ENCODE measurements at places on chromosomes 7 and 10.

DNA sequence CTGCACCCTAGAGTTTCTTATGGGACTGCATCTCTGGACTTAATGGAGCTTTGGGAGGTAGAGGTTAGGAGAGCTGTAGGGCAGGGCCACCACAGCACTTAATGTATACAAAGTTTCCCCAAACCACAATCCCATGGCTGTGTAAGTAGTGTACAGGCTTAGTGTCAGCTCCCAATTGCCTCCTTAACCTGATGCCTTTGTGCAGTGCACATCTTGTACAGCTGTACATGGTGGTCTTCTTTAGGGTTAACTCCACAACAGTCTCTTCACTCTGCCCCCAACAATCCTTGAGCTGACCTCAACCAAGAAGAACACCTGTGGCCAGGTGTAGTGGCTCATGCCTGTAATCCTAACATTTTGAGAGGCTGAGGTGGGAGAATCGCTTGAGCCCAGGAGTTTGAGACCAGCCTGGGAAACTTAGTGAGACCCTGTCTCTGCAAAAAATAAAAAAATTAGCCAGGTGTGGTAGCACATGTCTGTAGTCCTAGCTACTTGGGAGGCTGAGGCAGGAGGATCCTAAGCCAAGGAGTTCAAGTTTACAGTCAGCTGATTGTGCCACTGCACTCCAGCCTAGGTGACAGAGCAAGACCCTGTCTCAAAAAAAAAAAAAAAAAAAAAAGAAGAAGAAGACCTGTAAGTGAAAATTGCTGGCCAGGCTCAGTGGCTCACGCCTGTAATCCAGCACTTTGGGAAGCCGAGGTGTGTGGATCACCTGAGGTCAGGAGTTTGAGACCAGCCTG is 6.8 kb downstream of the PLAU start:
- DNase-seq, result no peak

GRCh38 chr10:13892001-13892491 is 305.3 kb downstream of the PRPF18 start:
- DNase-seq, result no peak

DNA sequence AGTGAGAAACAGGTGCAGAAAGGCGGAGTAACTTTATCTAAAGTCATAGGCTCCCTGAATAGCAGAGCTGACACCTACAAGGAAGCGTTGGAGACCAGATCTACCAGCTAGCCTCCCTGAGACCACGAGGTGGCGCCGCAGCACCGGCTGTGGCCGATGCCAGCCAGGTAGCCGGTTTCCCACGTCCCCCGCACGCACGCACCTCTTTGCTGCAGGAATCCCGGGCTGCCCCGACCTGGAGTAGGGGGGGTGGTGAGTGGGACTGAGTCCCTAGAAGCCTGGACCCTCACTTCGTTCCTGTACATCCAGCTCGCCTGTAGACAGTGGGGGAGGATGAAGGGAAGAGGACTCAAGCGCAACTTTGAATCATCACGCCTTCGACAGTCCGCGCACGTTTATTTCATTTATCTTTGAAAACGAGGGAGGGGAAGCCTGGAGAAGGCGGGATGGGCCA is 3.7 kb downstream of the ELOVL3 start:
- DNase-seq, result peak; percentile 75

DNA sequence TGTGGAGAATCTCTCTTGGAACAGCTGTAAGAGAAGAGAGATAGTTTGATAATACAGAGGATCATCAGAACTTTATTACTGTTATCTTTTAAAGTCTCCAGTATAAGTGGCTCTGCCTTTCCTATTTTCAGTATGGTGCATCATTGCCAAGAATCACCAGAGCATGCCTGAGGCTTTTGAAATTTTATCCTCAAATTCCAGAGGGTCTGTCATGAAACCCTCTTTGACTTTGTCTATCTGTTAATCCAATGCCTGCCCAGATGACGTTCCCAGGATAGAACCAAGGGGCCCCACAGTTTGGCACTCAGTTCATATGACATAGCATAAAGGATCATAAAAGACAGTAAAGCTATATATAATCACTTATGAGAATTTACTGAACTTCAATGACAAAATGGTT is 35.3 kb upstream of the SEMA3C start:
- DNase-seq, result no peak

GRCh38 chr7:137081321-137082093 is 213.1 kb downstream of the CHRM2 start:
- DNase-seq, result no peak

- DNase-seq, result no peak
These were observed 53.9 kb downstream of the SHH start for GRCh38 chr7:155758348-155758747.

DNA sequence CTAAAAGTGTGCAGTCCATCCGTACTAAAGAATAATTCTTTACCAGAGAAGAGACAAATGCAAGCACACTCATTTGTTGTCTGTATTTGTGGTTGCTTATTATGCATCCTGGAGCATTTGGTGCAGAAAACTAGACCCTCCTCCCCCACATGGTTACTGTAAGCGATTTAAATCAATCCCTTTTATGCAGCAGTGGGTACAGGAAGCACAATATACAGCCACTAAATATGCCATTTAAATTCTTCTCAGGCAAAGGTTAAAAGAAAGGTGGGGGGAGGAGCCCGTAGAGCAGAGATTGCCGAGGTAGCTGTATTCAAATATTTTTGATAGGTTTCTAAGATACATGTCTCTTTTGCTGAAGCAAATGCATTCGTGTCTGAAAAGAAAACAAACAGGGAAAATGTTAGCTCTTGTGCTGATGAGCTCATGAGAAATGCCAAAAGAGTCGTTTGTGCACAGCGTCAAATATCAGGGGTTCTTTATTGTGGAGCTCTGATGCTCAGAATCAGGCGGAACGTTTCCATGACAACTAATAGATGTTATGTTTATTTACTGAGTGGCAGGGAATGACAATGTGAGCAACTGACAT is 131.3 kb upstream of the NPVF start:
- no peak for DNase-seq

DNA sequence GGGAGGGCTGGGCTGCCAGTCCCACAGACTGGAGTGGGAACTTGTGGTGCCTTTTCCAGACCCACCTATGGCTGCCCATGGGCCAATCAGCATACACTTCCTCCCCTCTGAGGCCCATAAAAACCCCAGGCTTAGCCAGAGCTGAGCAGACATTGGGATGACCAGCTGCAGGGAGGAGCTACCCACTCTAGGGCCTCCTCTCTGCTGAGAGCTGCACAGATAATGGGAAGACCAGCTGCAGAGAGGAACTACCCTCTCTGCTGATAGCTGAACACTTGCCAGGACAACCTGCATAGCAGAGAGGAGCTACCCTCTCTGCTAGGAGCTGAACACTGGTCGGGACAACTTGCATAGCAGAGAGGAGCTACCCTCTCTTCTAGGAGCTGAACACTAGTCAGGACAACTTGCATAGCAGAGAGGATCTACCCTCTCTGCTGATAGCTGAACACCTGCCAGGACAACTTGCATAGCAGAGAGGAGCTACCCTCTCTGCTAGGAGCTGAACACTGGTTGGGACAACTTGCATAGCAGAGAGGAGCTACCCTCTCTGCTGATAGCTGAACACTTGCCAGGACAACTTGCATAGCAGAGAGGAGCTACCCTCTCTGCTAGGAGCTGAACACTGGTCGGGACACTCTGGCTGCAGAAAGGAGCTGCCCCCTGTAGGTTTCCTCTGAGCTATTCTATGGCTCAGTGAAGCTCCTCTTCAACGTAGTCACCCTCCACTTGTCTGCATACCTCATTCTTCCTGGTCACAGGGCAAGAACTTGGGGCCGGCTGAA is 88.3 kb upstream of the CACUL1 start:
- DNase-seq, result no peak

- DNase-seq, result no peak
These were observed 21.0 kb upstream of the LRRC17 start for GRCh38 chr7:102891693-102892261.

- no peak for DNase-seq
These were observed 4.6 kb downstream of the KIF20B start for GRCh38 chr10:89706011-89706410.

DNA sequence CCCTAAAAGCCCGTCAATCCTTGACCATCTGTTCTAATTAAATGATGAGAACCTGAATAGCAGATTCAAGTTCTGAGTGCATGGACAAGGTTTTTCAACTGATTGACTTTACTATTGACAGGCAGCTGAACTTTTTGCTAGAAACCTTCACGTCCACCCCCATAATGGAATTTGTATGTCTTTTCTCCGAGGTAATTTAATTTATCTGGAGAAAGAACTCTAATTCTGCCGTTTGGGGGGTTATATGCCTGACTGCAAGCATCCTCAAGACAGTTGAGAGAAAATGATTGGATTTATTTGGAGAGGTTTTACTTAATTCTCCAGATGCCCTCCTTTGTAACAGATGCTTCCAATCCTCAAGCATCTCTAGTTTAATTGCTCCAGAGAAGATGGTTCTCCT is 1053.4 kb upstream of the AUTS2 start:
- no peak for DNase-seq

DNA sequence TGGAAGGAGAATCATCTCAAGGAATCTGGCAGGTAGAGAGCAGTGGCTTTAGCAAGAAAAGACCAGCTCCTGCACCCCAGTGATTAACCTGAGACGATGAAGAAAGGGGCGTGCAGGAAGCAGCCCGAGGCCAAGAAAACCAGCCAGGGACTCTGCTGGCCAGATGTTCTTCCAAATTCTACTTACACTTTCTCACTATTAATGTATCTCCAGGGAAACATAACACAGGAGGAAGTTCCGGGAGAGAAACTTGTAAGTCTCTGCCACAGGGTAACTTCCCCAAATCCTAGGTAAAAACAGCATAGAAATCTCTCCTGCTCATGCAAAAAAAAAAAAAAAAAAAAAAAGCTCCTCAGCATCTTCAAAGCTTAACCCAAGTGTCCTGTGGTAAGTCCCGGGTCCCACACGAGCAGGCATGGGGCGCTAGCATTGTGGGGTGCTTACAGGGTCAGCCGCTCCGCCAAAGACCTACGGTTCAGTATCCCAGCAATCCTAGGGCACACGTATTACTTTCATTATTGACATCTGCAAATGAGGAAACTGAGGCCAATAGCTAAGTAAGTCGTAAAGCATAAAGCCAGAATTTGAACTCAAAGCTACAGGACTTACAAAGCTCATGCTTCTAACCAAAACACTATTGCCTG is 97.2 kb upstream of the GNA12 start:
- peak; percentile 63 for DNase-seq

DNA sequence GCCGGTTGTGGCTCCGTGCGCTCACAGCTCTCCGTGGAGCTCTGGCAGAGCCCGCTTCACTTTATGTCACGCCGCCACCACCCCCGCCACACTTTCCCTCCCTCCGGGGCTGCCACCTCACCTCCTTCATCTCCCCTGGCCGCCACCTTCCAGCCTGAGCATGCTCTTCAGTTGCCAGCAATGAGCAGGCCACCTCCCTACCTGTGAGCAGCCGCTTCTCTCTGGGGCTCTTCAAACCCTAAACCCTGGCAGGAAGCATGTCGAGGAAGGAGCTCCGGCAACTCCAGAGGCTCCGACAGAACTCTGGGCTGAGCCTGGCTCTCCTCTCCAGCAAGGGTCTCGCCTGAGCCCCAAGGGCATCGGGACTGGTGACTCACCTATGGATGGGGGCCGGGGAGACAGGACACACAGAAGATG is 36.7 kb downstream of the GBX1 start:
- no peak for DNase-seq

GRCh38 chr7:670501-671390 is 55.8 kb upstream of the DNAAF5 start:
- DNase-seq, result no peak

DNA sequence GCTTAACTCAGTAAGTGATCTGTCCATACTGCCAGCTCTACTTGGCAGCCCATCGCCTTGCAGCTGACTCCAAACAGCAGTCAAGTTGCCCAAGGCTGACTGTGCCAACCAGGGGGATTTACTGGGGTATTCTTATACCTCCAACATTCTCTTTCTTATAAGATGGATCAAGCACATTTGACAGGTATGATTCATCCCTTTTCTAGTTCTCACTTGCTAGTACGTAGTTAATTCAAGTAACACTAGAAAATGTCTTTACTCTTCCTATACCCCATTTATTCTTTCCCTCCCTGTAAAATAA is 77.0 kb downstream of the SLC25A13 start:
- no peak for DNase-seq

GRCh38 chr7:132793474-132793873 is 217.2 kb upstream of the PLXNA4 start:
- DNase-seq, result no peak

DNA sequence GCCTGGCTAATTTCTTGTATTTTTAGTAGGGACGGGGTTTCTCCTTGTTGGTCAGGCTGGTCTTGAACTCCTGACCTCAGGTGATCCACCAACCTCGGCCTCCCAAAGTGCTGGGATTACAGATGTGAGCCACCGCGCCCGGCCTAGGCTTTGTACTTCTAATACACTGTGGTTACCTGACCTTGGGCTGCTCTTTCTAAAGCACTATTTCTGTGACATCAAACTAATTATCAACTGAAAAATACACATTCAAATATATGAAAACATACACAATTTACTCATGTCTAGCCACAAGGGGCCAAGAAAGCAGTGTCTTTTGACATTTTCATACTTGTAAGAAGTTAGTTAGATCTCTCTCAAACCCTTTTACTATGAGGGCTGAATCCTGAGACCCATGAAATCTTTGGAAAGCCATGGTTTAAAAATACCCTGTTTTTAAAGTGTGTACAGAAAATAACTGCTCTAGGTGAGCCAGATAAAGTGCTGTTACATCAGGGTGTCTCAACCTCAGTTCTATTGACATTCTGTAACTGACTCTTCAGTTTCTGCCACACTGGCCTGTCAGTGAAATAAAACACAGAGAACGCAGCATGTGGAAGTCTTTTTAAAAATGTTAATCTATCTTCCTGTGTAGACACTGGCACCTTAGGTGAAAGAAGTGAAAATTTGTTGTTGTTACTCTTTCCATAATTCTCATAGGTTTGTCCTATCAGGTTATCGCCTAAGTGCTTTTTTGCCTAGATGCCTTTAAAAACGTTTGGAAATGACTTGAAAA is 58.8 kb downstream of the CREM start:
- DNase-seq, result no peak

DNA sequence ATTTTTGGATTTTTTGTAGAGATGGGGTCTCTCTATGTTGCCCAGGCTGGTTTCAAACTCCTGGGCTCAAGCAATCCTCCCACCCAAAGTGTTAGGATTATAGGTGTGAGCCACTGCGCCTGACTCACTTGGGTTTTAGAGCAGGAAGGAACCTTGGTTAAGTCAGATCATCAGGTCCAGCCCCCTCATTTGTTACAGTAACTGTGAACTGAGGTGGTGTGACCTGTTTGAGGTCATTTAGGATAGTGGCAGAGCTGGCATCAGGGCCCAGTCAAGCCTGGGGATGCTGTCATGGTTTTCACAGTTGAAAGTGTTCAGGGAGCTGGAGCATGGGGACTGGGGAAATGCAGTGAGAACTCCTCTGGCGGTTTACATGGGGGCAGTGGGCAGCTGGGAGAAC is 159.6 kb downstream of the TAX1BP1 start:
- no peak for DNase-seq

DNA sequence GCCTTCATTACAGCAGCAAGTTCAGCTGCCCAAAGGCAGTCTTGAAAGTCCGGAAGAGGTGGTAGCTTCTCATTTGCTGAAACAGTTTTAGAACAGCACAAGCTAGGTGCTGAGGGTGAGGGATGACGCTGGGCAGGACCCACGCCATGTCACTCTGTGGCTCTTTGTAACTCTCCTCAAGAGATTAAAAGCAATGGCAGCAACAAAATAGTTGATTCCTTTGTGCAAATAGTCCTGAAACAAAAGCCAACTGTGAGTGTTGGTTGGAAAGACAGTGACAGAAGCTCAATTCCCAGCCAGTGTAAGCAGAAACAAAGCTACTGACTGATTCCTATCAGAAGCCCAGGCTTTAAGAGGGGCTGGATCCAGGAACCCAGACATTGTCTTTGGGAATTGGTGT is 47.6 kb upstream of the AQP1 start:
- no peak for DNase-seq

GRCh38 chr10:70461397-70462348 is 16.9 kb upstream of the PALD1 start:
- DNase-seq, result peak; percentile 52
